ENCODE measurements at places on chromosomes 7 and 10. TPM values are rescaled to one million over a fixed set of nuclear protein-coding genes. Genes with fewer than 3 reads are reported as not detected.

JCAD gene
- total RNA-seq: under 0.01 TPM

NFE2L3 gene
- 35.0 TPM for total RNA-seq

PAX4 gene
- total RNA-seq: not detected

AGAP4 gene
- 8.4 TPM for total RNA-seq

HOXA9 gene
- not detected for total RNA-seq

VSIR gene
- 9.8 TPM for total RNA-seq

CFAP70 gene
- 0.68 TPM for total RNA-seq

AZGP1 gene
- 1.0 TPM for total RNA-seq

CFTR gene
- 0.93 TPM for total RNA-seq

C7orf33 gene
- not detected for total RNA-seq

ABCB4 gene
- not detected for total RNA-seq

FAM180A gene
- 0.14 TPM for total RNA-seq

PLXNA4 gene
- under 0.01 TPM for total RNA-seq

FBXL13 gene
- 0.34 TPM for total RNA-seq

TPK1 gene
- total RNA-seq: 2.1 TPM

AGAP6 gene
- total RNA-seq: 3.4 TPM

PSD gene
- 0.71 TPM for total RNA-seq

VPS37D gene
- 1.3 TPM for total RNA-seq

AKR1D1 gene
- not detected for total RNA-seq

ENTPD1 gene
- not detected for total RNA-seq

NPSR1 gene
- not detected for total RNA-seq

RGR gene
- not detected for total RNA-seq

STAM gene
- total RNA-seq: 42.0 TPM

OR6B1 gene
- not detected for total RNA-seq

ABCF2 gene
- total RNA-seq: 64.9 TPM

AKR1C2 gene
- total RNA-seq: 256 TPM

SLC18A3 gene
- total RNA-seq: not detected

ZPBP gene
- not detected for total RNA-seq

NCF1 gene
- total RNA-seq: 0.57 TPM

CYP2C19 gene
- 0.50 TPM for total RNA-seq

EBLN1 gene
- not detected for total RNA-seq

SPDYE1 gene
- total RNA-seq: not detected

GDF10 gene
- not detected for total RNA-seq

GPR37 gene
- 2.9 TPM for total RNA-seq

NEUROG3 gene
- total RNA-seq: not detected

MEIG1 gene
- total RNA-seq: not detected

HOXA4 gene
- total RNA-seq: not detected

Measured in nasal cavity respiratory epithelium epithelial cell of viscerocranial mucosa (primary cell).